Stimulated activated naive B cell treated with anti-CD40 and anti-IgM and Interleukin-4, amounts not matched to agents 10 μg/mL and 1 μg/mL and 100 μg/mL, for 72 hours (primary cell): ENCODE measurements at places on chromosomes 2 and 18.

- no peak overlapping the region for H3K27ac ChIP-seq
- H3K36me3 ChIP-seq, result no peaks in the 10 kb centered on the region
- DNase-seq, result no peak
- peaks cover 19% of the 10 kb centered on the region for H3K27me3 ChIP-seq
- H3K4me3 ChIP-seq, result no peak overlapping the region
- peaks cover 4% of the 10 kb centered on the region for H3K4me1 ChIP-seq
These were observed 3.3 kb downstream of the KCNIP3 start for GRCh38 chr2:95300450-95300849.

GRCh38 chr2:25215948-25216679, 47.7 kb upstream of the POMC start:
- DNase-seq, result peak; percentile 85
- H3K4me3 ChIP-seq, result peak overlapping the region; percentile 81
- peaks cover 23% of the 10 kb centered on the region for H3K4me1 ChIP-seq
- peak overlapping the region; percentile 82 for H3K27ac ChIP-seq

DNA sequence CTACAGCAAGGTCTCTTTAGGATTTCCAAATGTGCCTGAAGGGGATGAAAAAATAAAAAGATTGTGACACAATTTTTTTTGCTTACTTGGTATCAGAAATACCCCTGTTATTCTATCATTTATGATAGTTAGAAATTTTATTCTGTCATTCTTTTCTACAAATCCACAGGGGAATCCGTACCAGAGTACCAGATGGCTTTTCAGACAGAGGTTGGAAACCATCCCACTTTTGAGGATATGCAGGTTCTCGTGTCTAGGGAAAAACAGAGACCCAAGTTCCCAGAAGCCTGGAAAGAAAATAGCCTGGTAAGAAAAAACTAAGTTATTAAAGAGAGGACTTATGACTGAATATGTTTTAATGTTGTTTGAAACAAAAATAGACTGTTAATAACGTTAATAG, 92.6 kb upstream of the FAM117B start:
- H3K4me3 ChIP-seq, result no peak overlapping the region
- H3K27me3 ChIP-seq, result no peaks in the 10 kb centered on the region
- H3K27ac ChIP-seq, result no peak overlapping the region
- no peaks in the 10 kb centered on the region for H3K36me3 ChIP-seq

- no peaks in the 10 kb centered on the region for H3K27me3 ChIP-seq
- no peak for DNase-seq
- H3K4me3 ChIP-seq, result no peak overlapping the region
These were observed 64.8 kb downstream of the ARHGAP25 start for GRCh38 chr2:68799140-68800026.

- no peak overlapping the region for H3K4me3 ChIP-seq
- H3K27me3 ChIP-seq, result peaks cover 38% of the 10 kb centered on the region
- no peaks in the 10 kb centered on the region for H3K36me3 ChIP-seq
- no peak for DNase-seq
- H3K27ac ChIP-seq, result no peak overlapping the region
These were observed 6.2 kb downstream of the ABCG5 start for GRCh38 chr2:43832457-43832856.

DNA sequence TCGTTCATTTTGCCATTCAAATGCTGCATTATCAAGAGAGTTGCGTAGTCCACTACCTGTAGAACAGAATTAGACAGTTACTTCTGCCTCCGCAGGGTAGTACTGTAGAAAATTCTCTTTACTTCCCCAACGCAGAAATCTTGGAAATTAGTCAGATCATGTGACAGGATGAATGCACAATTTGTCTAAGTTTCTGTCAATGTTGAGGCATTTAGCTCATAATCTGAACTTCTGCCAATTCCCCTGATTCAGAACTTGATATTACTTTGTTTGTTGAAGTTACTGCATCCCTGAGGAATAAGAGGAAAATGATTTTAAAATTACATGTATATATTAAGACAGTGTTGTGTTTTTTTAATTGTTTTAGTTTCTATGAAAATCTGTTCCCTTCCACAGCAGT, 83.4 kb downstream of the TTC27 start:
- H3K4me3 ChIP-seq, result no peak overlapping the region
- H3K27me3 ChIP-seq, result no peaks in the 10 kb centered on the region
- DNase-seq, result no peak

GRCh38 chr2:42572297-42573081, 4.1 kb downstream of the MTA3 start:
- H3K4me1 ChIP-seq, result peaks cover 37% of the 10 kb centered on the region
- H3K27ac ChIP-seq, result no peak overlapping the region
- peaks cover 15% of the 10 kb centered on the region for H3K36me3 ChIP-seq
- DNase-seq, result no peak

DNA sequence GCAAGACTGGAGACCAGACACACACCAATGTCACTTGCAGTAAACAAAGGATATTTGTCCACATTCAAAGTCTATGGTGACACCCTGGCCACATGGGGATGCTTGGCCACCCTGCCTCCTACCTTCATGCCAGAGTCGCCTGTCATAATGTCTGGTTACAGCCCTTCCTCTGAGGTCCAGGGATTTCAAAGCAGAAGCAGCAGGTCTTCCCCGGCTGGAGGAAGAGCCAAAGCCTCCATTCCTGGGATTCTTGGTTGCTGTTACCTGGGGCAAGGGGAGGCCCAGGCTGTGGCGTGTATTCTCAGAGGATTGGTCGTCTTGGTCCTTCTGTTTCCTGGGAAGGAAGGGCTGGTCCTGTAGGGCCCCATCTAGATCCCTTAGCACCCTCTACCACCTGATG, 2.3 kb upstream of the ALPP start:
- H3K27ac ChIP-seq, result no peak overlapping the region
- H3K4me1 ChIP-seq, result peaks cover 9% of the 10 kb centered on the region
- H3K27me3 ChIP-seq, result peaks cover 9% of the 10 kb centered on the region
- no peaks in the 10 kb centered on the region for H3K36me3 ChIP-seq
- no peak overlapping the region for H3K4me3 ChIP-seq

DNA sequence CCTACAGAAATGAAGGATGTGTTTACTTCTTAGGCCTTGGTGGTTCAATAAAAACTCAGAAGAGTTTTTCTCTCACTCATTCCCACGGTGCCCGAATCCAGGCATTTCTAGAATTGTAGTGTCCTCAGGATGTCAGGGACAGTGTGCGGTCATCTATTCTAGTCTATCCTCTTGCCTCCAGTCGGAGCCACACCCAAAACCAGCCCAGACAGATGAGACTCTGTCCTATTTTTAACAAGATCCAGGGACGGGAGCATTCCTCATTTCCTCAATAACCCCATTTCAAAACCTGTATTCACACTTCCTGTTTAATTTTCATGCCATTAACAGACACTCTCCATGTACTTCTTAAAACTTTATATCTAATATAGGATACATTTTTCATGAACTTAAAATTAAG, 11.6 kb upstream of the RBMS1 start:
- H3K4me3 ChIP-seq, result no peak overlapping the region
- no peak overlapping the region for H3K27ac ChIP-seq
- no peaks in the 10 kb centered on the region for H3K36me3 ChIP-seq
- DNase-seq, result no peak
- H3K4me1 ChIP-seq, result no peaks in the 10 kb centered on the region

DNA sequence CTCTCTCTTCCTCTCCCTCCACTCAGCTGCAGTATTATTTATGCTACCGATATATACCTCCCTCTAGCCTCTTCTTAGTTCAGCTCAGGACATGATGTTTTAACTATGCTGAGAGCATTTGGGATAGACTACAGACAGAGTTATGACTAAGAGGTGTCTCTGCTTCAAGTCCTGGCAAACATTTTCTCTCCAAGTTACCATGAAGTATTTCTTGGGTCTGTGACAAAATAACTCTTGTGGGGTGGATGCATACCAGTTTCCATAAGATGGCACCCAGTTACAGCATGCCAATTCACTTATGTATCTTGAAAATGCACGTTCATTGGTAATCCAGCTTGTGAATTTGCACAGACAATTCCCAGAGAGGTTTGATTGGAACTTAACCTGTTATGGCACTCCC, 737.6 kb downstream of the SLC4A3 start:
- H3K36me3 ChIP-seq, result no peaks in the 10 kb centered on the region
- H3K4me3 ChIP-seq, result no peak overlapping the region
- no peak for DNase-seq
- no peak overlapping the region for H3K27ac ChIP-seq
- H3K27me3 ChIP-seq, result no peaks in the 10 kb centered on the region
